Activated naive CD8-positive, alpha-beta T cell treated with anti-CD3 and anti-CD28 coated beads, Interleukin-2, amount 10 ng/mL, durations not matched to agents 7 days and 5 days (primary cell): ENCODE measurements at places on chromosomes 5 and 9. TPM values are rescaled to one million over a fixed set of nuclear protein-coding genes. Genes with fewer than 3 reads are reported as not detected.

FOXI1 gene
- total RNA-seq: not detected

MAPKAP1 gene
- total RNA-seq: 48.2 TPM

DNA sequence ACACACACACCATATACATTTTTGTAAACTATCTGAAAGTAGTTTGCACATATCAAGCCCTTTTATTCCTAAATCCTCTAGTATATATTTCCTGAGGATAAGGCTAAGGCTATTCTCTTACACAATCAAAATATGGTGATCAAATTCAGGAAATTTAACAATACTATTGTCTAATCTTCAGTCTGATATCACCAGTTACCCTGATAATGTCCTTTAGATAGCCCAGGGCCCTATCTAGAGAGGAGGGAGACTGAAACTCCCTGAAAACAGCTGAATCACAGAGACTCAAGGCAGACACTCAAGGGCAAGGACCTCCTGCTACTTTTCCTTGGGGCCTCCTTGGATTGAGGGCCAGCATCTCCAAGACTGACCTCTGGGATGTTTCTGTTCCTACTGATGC, 30.4 kb downstream of the PTTG1 start:
- H3K36me3 ChIP-seq: peaks cover 6% of the 10 kb centered on the region
- no peak overlapping the region for H3K4me3 ChIP-seq
- peaks cover 14% of the 10 kb centered on the region for H3K27me3 ChIP-seq
- DNase-seq: no peak
- no peak overlapping the region for H3K27ac ChIP-seq

DNA sequence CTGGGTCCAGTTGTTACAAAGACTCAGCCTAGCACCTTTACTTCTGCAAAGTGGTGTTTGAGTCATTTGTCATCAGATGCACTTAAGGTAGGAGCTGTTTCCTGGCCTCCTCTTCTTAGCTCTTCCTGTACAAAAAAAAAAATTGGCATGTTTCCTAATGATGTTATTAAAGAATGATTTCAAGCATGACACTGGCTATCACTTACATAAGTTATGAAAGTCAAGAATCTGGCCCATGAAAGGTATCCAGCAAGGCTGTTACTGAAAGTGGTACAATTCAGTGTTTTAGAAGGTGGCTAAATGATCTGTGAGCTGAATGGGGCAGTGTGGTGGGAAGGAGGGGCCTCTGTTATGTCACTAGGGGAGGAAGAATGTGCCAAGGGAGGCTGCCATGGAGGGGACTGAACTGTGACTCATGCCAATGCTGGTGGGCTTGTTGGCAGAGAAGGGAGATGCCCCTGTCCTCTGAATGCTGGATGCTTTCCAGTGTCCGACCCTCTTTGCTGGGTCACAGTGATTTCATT, 175.1 kb upstream of the MAP1B start:
- no peak overlapping the region for H3K4me3 ChIP-seq
- H3K4me1 ChIP-seq: no peaks in the 10 kb centered on the region
- no peak overlapping the region for H3K27ac ChIP-seq
- no peaks in the 10 kb centered on the region for H3K36me3 ChIP-seq
- no peak for DNase-seq
- H3K27me3 ChIP-seq: peaks cover 16% of the 10 kb centered on the region

GRCh38 chr5:137234973-137235943, 263.9 kb downstream of the SPOCK1 start:
- H3K27ac ChIP-seq: no peak overlapping the region
- H3K4me3 ChIP-seq: no peak overlapping the region
- H3K4me1 ChIP-seq: no peaks in the 10 kb centered on the region
- H3K36me3 ChIP-seq: no peaks in the 10 kb centered on the region
- DNase-seq: no peak
- H3K27me3 ChIP-seq: peaks cover 3% of the 10 kb centered on the region
